ENCODE measurements at places on chromosomes 5 and 9. TPM values are rescaled to one million over a fixed set of nuclear protein-coding genes. Genes with fewer than 3 reads are reported as not detected.

GRCh38 chr5:115930630-115931337 lies 31.5 kb upstream of the LVRN start:
- no peaks in the 10 kb centered on the region for H3K4me1 ChIP-seq
- no peak overlapping the region for H3K4me3 ChIP-seq
- no peak for DNase-seq
- no peaks in the 10 kb centered on the region for H3K36me3 ChIP-seq
- H3K27me3 ChIP-seq: no peaks in the 10 kb centered on the region
- H3K27ac ChIP-seq: no peak overlapping the region

DNA sequence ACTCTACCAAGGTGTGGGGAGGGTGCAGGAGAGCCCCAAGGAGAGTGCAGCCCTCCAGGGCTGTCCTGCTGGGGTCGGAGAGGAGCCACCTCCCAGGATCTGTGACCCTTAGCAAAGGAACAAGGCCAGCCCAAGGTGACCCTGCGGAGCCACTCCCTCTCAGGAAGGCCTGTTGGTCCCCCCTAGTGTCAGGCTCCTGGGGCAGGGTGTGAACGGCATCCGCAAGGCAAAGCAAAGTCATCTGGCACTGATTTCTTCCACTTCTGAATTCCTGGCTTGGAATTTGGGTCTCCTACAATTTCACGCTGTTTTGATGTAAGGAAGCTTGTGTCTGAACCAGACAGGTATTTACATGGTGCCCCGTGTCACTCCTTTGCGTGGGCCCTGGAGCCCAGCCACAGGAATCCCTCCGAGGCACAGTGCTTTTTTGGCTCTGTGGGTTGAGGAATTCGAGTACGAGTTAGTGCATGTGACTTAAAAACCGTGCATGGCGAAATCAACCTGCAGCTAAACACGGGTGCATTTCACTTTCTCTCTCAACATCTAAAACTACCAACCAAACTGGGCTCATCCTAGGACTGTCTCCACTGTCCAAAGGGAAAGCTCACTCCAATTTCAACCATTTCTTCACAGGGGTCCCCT lies 24.5 kb upstream of the GFPT2 start:
- H3K36me3 ChIP-seq: no peaks in the 10 kb centered on the region
- H3K4me3 ChIP-seq: no peak overlapping the region
- no peak for DNase-seq
- no peaks in the 10 kb centered on the region for H3K4me1 ChIP-seq

- no peak overlapping the region for H3K4me3 ChIP-seq
- no peak for DNase-seq
- no peaks in the 10 kb centered on the region for H3K27me3 ChIP-seq
- H3K27ac ChIP-seq: no peak overlapping the region
- H3K36me3 ChIP-seq: no peaks in the 10 kb centered on the region
- H3K4me1 ChIP-seq: no peaks in the 10 kb centered on the region
Observed at GRCh38 chr5:153470736-153471135, 19.7 kb upstream of the GRIA1 start.

SARDH gene
- not detected for polyA plus RNA-seq

GRCh38 chr9:108586471-108587139 lies 269.2 kb downstream of the ACTL7B start:
- H3K27me3 ChIP-seq: no peaks in the 10 kb centered on the region
- no peak overlapping the region for H3K27ac ChIP-seq
- H3K4me3 ChIP-seq: no peak overlapping the region
- no peak for DNase-seq
- no peaks in the 10 kb centered on the region for H3K4me1 ChIP-seq

DNA sequence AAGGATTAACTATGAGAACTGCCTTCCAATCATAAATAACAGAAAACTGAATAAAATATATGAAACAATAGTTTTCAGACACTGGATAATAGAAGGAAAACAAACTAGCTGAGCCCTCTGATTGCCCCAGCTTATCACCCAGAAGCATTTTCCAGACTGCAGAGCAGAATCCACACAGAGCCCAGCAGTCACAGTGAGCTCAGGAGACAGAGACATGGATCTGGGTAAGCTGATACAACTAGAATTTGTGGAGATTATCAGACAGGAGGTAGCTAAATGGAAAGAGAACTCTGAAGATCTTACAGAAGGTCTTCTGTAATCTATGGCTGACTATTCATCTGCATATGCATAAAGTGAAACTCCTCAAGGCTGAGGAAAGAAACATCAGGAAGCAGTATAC lies 128.8 kb downstream of the NR2F1-AS1 start:
- H3K4me3 ChIP-seq: no peak overlapping the region
- no peaks in the 10 kb centered on the region for H3K36me3 ChIP-seq
- H3K4me1 ChIP-seq: no peaks in the 10 kb centered on the region

GRCh38 chr5:79753877-79754645 lies 64.4 kb downstream of the CMYA5 start:
- no peaks in the 10 kb centered on the region for H3K4me1 ChIP-seq
- no peak overlapping the region for H3K4me3 ChIP-seq

- no peaks in the 10 kb centered on the region for H3K4me1 ChIP-seq
- no peak overlapping the region for H3K4me3 ChIP-seq
- H3K27ac ChIP-seq: no peak overlapping the region
- no peaks in the 10 kb centered on the region for H3K36me3 ChIP-seq
Observed at GRCh38 chr9:14962193-14962882, 52.1 kb upstream of the FREM1 start.

NUDT12 gene
- polyA plus RNA-seq: 1.6 TPM

TAF11L7 gene
- polyA plus RNA-seq: not detected

DNA sequence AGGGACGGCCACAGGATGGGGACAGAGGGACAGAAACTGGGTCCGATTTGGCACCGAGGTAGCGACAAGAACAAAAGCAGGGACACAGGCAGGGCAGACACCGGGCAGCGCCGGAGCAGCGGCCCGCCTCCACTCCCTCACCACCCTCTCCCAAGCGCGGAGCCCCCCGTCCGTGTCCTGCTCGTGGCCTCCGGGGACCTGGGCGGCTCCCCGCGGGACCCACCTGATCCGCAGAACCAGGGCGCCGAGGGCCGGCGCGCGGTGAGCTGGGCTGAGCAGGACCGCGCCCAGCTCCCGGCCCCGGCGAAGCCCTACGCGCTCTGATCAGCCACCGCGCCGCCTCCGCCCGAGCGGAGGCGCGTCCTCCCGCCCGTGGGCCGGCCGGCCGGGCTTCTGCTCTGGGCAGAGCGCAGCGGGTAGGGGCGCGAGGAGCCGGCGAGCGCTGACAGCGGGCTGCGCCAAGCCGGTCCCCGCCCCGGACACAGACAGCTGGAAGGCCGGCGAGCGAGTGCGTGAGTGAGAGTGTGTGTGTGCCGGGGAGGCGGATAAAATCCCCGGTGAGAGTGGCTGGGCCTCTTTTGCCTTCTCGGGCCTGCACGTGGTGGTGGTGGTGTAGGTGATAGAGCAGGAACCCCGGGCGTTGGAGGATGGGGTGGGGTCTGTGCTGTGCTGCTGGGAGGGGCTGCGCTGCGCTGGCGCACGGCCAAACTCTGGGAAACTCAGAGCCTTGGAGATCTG lies at the start of gene GGTA1:
TSS of gene GGTA1 (minus strand) at position 418 of the 738 bp plus-strand sequence. CDS start 31,922 bp downstream, outside the sequence.
- peak within 1 kb of the TSS; percentile 58 for H3K4me3 ChIP-seq
- no peak within 1 kb of the TSS for H3K27ac ChIP-seq
- peaks cover 27% of the 10 kb centered on the region for H3K4me1 ChIP-seq
- DNase-seq: peak; percentile 52

WDR31 gene
- polyA plus RNA-seq: 0.36 TPM

Measured in B cell (primary cell).